ENCODE measurements at places on chromosomes 12 and 14.

- no peak for DNase-seq
Observed at GRCh38 chr14:59428581-59429012, 36.6 kb downstream of the GPR135 start.

- no peak for DNase-seq
Observed at GRCh38 chr14:105499256-105500035, 8.4 kb downstream of the TEDC1 start.

DNA sequence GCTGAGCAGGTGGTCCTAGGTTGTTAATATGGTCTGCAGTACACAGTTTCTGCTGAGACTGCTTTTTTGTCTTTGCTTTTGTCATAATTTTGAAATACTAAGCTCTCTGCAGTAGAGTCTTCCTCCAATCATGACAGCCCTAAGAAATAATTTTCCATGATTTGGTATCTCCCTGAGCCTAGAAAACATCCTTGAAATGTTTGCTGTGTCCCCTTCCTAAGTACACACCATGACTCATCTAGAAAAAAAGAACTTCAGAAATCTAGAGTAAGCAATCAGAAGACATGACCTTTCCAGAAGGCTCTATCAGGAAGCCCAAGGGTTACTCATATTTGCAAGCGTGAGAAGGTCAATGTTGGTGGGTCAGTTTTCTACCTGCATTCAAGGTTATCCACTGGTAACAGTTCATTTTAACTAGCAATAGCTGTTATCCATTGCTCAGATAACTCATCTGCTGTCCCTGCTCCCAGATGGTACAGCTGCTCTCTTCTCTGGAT lies 16.4 kb downstream of the DAD1 start:
- DNase-seq, result no peak

DNA sequence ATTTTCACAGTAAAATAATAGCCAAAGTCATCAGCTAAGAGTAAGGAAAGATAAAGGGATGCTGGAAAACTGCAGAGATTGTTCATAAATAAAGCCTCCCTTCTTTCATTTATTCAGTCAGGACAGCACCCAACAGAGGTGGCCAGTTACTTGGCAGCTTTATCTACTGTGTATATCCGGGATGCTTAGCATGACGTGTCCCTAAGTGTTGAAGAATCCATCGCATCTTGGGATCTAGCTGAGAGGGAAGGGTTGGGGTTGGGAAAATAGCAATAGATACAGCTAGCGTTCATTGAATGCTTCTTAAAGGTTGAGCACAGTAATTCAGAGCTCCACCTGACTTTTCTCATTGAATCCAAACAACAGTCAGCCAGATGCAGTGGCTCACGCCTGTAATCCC lies 5.6 kb upstream of the ERBB3 start:
- no peak for DNase-seq

GRCh38 chr14:78469947-78470346 lies 299.8 kb downstream of the NRXN3 start:
- no peak for DNase-seq

- no peak for DNase-seq
Observed at GRCh38 chr12:70854138-70854537, 66.4 kb downstream of the PTPRR start.

- DNase-seq, result no peak
Observed at GRCh38 chr14:62673014-62673755, 372.1 kb downstream of the KCNH5 start.

Data from RPMI8226 (cell line).